Activated CD8-positive, alpha-beta T cell treated with anti-CD3 and anti-CD28 coated beads, Interleukin-2, amount 10 ng/mL, durations not matched to agents 7 days and 5 days (primary cell): ENCODE measurements at places on chromosomes 1 and 21.

DNA sequence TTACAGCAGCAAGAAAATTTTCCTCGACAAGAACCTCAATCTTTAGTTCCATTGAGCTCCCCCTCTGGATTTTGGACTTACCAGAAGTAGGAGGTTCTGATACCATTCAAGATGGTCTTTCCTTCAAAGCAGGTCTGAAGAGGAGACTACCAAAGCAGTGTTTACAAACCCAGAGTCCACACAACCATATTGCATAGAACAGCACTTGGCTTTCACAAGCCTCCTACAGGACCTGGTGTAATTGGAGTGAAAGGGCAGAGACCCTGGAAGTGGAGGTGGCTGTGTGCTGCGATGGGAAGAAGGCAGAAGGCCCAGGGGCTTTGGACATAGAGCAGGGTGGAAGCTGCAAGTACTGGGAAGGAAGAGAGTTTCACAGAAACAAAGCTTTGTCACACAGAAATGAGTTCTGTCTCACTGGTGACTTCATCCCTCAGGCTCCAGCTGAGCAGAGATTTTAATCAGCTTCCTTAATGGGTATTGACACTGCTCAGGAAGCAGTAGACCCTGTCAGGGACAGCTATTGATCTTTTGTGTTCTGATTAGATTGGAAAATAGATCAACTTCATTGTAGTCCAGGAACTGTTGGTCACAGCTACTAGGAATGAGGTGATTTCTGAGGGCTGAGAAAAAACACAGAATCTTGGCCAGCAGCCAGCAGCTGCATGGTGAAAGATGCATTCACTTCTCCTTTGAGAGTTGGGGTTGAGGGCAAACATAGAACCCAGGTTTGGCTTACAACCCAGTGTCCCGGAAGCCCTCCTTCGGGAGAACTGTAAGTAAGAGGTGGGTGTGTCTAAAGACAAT lies 124.0 kb downstream of the SYT2 start:
- no peak for DNase-seq

GRCh38 chr1:36559061-36559460 lies 76.3 kb upstream of the CSF3R start:
- no peak for DNase-seq

- no peak for DNase-seq
These were observed 41.4 kb upstream of the SELENON start for GRCh38 chr1:25758466-25759070.

- no peak for DNase-seq
These were observed 508.3 kb upstream of the PKN2 start for GRCh38 chr1:88175631-88176226.

DNA sequence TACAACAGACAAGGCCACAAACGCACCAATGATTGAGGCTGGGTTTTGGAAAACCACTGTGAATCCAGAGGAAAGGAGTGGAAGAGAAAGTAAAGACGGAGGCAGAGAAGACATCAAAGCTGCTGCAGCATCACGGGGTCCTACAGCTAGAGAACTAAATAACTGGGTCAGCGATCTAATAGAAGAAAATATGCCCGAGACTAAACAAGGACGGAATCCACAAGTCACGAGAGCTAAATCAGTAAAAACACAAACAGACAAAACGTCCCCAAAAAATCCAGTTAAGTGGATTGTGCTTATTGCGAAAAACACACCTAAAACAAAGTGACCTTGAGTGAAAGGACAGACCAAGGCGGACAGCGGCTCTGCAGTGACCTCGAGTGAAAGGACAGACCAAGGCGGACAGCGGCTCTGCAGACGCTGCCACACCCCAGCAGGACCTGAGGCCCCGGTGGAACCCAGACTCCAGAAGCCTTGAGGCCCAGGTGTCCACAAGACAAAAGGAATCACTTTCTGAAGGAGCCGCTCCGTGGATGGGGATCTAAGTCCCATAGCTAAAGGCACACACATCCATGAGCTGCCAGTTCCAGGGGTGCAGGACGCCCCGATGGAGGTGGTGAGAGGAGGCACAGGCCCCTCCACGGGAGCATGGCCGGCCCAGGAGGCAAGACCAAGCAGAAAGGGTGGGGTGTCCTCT lies 6.0 kb downstream of the FTCD start:
- no peak for DNase-seq

DNA sequence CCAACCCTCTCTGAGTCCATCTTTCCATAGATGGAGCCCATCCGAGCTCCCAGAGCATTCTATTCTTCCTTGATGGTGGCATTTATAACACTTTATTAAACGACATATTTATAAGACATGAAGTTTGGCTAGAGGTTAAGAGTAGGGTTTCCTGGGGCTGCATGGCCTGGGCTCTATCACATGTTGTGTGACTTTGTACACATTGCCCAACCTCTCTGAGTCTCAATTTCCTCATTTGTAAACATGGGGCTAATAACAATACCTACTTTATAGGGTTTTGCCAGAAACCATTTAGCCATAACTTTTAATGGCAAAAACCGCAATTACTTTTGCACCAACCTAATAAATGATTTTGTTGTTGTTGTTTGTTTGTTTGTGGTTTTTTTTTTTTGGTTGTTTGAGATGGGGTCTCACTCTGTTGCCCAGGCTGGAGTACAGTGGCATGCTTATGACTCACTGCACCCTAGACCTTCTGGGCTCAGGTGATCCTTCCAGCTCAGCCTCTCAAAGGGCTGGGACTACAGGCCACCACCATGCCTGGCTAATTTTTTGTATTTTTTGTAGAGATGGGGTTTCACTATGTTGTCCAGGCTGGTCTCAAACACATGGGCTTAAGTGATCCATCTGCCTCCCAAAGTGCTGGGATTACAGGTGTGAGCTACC lies 13.9 kb upstream of the ASAP3 start:
- DNase-seq = no peak

GRCh38 chr1:35633547-35633946 lies 7.8 kb downstream of the PSMB2 start:
- DNase-seq = no peak

- no peak for DNase-seq
These were observed 78.9 kb upstream of the CTTNBP2NL start for GRCh38 chr1:112317140-112317539.

DNA sequence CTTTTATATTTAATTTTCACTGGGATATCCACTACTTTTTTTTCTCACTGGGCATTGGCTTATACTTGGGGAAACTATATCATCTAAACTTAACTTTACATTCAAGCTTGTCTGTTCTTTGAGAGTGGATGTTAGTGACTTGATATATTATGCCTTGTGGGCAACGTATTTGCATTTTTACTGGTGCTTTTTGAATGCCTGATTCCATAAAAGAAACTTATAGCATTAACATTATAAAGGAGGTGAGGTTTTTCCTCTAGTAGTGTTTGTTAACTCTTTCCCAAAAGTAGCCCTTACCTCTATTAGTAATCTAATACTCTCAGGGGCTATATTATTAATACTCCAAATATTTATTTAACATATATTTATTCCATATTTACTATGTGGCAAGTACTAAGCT lies 416.5 kb downstream of the PLA2G4A start:
- no peak for DNase-seq
